ENCODE measurements at places on chromosomes 2 and 18. TPM values are rescaled to one million over a fixed set of nuclear protein-coding genes. Genes with fewer than 3 reads are reported as not detected.

The ALPI gene
- 309 TPM for total RNA-seq

The MPPE1 gene
- total RNA-seq = 60.9 TPM

The MAL gene
- total RNA-seq = 1.2 TPM

The GNLY gene
- total RNA-seq = not detected

The NT5DC4 gene
- not detected for total RNA-seq

The ERFE gene
- not detected for total RNA-seq

The MBD5 gene
- total RNA-seq = 44.2 TPM

The RAB27B gene
- total RNA-seq = 2.5 TPM

The MPP4 gene
- total RNA-seq = not detected

The DOCK10 gene
- total RNA-seq = 25.2 TPM

The COPS8 gene
- total RNA-seq = 31.0 TPM

The UGT1A4 gene
- 12.9 TPM for total RNA-seq

The WDR54 gene
- total RNA-seq = 1.2 TPM

The STARD6 gene
- total RNA-seq = not detected

The RAMP1 gene
- 87.4 TPM for total RNA-seq

The FEV gene
- not detected for total RNA-seq

The ADAM23 gene
- total RNA-seq = 2.5 TPM

The ERMN gene
- 0.40 TPM for total RNA-seq

The CYP27C1 gene
- not detected for total RNA-seq

The SMIM21 gene
- not detected for total RNA-seq

The GULP1 gene
- 24.9 TPM for total RNA-seq

The PLCD4 gene
- total RNA-seq = 9.9 TPM

The IL1B gene
- total RNA-seq = not detected

The PLEKHA3 gene
- 7.4 TPM for total RNA-seq

The CMPK2 gene
- 7.4 TPM for total RNA-seq

The GDF7 gene
- total RNA-seq = 0.35 TPM

The PPP3R1 gene
- total RNA-seq = 20.6 TPM

The TUBA4B gene
- total RNA-seq = not detected

The LRP1B gene
- total RNA-seq = not detected

The MARS2 gene
- 8.6 TPM for total RNA-seq

The CCDC195 gene
- total RNA-seq = not detected

The CYP26B1 gene
- 3.9 TPM for total RNA-seq

The ATP8B1 gene
- total RNA-seq = 99.9 TPM

The MBOAT2 gene
- total RNA-seq = 22.6 TPM

The IL18R1 gene
- 6.3 TPM for total RNA-seq

The GALNT5 gene
- total RNA-seq = 7.8 TPM

The PAIP2B gene
- 2.3 TPM for total RNA-seq

The MAPK4 gene
- total RNA-seq = not detected

Data from Peyer's patch (tissue), 4 donors.